ENCODE measurements at places on chromosomes 2 and 18.

- DNase-seq, result peak; percentile 9
These were observed 807 bp downstream of the PELI1 start for GRCh38 chr2:64143169-64144056.

GRCh38 chr18:5197461-5197860 is 404 bp upstream of the AKAIN1 start:
- DNase-seq, result no peak

DNA sequence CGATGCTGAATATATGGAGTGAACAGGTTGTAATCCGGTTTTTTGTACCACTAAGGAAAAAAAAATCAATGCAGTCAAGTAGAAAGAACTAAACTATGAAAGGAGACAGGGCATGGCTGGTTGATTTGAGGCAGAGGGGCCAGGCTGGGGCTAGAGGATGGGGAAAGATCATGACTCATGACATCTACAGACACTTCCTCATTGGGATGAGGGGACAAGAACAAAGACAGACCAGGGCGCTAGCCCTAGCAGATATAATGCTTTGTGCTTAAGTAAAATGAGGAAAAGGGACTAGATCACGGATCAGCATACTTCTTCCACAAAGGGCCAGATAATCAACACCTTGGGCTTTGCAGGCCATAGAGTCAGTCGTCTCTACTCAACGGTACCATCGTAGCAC is 55.8 kb downstream of the ST6GAL2 start:
- DNase-seq, result no peak

- no peak for DNase-seq
These were observed 12.1 kb downstream of the FAM168B start for GRCh38 chr2:131081190-131081589.

GRCh38 chr2:96340493-96341414 is 5.2 kb downstream of the NCAPH start:
- DNase-seq, result no peak

- DNase-seq, result no peak
These were observed 10.7 kb downstream of the PRPF40A start for GRCh38 chr2:152706477-152707021.

Measured in stimulated activated CD4-positive, alpha-beta T cell treated with anti-CD3 and anti-CD28 coated beads, Interleukin-1b, Interleukin-23, amount 100 ng/mL, for 24 hours (primary cell).